ENCODE measurements at places on chromosomes 2 and 18.

GRCh38 chr2:116537811-116538210 lies 1276.7 kb upstream of the DDX18 start:
- no peak for DNase-seq

- DNase-seq = no peak
These were observed 856.4 kb upstream of the CELF4 start for GRCh38 chr18:38421872-38422615.

DNA sequence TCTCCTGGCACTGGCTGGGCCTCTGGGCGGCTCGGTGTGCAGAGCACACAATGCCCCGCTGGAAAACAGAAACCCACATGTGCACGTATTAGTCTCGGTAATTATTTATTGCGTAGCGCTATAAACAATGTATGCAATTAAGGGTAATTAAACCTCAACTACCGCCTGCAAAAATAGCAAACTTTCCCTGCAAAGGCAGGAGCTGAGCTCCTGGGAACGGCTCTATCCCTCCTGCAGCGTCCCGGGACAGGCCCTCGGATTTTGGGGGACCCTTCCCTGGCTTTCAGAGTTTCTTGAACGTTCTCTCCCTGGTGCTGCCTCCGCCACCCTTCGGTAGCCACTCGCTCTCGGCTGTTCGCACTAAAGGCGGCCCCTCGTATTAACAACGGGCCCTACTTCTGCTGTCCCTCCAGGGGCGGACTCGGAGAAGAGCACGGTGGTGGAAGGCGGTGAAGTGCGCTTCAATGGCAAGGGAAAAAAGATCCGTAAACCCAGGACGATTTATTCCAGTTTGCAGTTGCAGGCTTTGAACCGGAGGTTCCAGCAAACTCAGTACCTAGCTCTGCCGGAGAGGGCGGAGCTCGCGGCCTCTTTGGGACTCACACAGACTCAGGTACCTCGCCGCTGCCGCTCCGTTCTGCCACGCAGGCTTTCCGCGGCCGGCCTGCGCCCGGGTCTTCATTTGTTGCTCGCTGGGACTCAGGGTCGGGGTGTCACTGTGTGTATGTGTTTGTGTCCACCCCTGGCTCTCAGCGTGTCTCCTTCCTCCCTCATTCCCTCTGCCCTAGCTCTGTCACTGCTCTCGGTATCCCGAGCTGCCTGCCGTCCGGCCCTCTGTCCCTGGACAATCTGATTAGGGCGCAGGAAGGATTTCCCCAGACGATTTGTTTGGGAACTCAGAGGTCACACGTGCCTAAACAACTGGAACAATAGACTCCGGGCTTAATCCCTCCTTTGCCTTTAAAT lies 1.2 kb downstream of the DLX1 start:
- DNase-seq = no peak

GRCh38 chr2:60551240-60552077 lies 2.0 kb downstream of the BCL11A start:
- DNase-seq = no peak

GRCh38 chr18:6628187-6628586 lies 101.3 kb upstream of the ARHGAP28 start:
- DNase-seq = no peak

DNA sequence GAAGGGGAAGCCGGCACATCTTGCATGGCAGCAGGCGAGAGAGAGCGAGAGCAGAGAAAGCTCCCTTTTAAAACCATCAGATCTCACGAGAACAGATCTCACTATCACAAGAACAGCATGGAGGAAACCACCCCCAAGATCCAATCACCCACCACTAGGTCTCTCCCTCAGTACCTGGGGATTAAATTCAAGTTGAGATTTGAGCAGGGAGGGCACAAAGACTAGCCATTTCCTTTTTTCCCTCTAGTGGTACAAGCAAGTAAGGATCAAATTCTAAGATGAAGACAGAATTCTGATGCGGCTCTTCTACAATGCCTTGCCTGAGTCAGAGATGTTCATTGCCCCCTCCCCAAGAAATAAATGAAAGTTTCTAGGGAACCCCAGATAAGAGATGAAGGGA lies 45.6 kb upstream of the ANKRD44 start:
- no peak for DNase-seq

DNA sequence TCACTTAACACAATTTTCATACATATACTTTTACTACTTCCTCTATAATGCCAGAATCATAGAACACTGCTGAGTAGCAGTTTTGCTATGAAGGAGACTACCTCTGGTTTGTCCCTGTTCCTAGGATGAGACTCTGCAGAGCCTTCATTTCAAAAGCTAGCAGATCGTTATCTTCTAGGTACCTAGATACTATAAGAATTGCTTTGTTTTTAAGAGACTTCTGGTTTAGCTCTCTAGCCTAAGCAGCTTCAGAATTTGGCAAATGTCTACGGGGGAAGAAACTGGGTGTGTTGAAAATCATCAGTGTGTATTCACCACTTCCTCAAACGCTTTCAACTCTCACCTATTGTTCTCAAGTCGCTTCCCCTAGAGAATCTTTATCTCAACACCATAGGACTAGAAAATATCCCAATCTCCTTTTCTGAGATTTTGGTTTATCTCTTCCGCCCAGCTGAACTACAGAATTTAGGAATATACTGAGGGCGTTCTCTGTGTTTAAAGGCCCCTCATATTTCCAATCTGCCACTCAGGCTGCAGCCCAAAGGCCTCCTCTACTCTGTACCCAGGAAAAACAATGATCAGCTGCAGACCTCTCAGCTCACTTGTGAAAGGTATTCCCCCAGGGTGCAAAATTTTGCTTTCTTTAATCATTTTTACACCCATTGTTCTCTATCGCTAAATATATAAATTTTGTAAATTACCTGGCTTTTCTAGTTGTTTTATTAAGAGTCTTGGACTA lies 28.7 kb downstream of the SMAD2 start:
- no peak for DNase-seq

DNA sequence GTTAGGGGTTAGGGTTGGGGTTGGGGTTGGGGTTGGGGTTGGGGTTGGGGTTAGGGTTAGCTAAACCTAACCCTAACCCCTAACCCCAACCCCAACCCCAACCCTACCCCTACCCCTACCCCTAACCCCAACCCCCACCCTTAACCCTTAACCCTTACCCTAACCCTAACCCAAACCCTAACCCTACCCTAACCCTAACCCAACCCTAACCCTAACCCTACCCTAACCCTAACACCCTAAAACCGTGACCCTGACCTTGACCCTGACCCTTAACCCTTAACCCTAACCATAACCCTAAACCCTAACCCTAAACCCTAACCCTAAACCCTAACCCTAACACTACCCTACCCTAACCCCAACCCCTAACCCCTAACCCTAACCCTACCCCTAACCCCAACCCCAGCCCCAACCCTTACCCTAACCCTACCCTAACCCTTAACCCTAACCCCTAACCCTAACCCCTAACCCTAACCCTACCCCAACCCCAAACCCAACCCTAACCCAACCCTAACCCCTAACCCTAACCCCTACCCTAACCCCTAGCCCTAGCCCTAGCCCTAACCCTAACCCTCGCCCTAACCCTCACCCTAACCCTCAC lies 24.1 kb upstream of the RABL2A start:
- no peak for DNase-seq

DNA sequence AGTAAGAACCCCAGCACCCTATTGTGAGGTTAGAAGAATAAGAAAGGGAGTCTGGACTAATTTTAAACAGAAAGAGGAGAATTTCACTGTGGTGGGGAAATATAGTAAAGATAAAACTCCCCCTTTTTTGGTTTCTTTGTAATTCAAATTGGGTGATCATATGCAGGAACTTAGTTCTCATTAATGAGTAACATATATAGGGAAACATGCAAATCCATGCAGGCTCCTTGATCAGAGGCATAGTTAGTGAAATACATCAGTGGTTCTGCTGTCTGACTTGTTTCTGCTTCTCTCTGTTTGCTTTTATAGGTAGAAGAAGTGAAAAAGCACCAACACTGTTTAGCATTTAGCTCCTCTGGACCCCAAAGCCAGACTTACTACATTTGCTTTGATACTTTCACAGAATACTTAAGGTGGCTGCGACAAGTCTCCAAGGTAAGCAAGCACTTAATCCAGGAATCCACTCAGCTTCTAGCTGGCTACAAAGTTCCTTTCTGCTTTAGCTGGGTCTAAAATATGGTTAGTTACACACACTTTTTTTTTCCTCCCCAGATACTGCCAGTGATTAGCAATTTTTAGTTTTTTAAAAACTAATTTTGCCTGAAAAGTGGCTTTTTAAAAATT lies 123.2 kb downstream of the PHLPP1 start:
- no peak for DNase-seq

- DNase-seq = no peak
These were observed 262.2 kb downstream of the HDAC4 start for GRCh38 chr2:239138610-239139009.

DNA sequence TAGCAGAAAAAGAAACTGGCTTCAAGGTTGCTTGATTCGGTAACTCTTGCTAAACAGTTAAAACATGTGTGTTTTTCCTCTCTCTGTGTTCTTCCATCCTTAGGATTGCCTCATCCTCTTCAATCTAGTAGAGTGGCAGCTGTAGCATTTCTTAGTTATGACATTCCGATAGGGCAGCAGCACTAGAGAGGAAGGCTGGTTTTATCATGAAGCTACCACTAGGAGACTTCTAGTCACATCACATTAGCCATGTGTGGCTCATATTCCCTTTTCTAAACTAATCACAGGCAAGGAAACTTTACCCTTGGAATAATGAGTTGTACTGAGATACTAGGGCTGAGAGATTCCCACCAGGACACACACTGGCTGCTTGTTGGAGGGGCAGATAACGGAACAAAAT lies 187.6 kb downstream of the DOK6 start:
- no peak for DNase-seq

DNA sequence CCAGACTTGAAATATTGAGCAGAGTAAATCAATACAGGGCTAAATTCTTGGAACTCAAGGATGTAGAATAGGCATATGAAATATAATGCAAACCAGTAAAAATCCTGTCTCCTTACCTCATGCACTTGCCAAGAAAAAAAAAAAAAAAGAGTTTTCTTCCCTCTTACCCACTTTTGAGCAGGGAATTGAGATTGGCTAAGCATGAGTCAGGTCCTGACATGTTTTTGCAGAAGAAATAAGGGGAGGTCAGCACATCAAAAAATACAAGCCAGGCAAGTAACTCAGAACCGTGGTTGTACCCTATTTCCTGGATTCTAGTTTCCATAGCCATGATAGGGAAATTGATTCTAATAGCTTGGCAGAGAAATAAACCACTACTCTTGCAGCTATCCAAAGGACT lies 1526.7 kb downstream of the LRP1B start:
- no peak for DNase-seq

DNA sequence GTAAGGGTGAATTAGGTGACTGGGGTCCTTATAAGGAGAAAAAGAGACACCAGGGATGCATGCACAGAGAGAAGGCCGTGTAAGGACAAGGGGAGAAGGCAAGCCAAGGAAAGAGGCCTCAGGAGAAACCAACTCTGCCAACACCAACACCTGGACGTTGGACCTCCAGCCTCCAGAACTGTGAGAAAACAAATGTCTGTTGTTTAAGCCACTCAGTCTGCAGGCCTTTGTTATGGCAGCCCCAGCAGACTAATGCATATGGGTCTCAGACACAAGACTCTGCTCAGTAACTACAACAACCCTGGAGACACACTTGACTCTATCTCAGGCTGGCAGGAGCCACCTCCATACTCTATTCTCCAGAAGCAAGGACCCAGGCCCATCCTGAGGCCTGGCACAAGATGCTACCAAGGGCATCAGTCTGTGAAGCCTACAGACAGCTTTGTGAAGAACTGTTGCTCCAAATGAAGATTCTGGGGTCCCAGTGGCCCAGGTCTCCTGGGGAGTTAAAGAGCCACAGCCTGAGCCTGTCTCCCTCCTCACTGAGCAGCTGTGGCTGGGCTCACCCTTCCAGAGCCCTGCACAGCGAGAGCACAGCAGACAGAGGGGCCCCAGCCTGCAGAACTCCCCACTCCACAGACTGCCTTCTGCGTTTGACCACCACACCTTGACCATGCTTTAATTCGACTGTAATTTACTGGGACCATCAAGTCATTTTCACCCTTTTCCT lies 43.0 kb upstream of the SLC35G4 start:
- no peak for DNase-seq

- no peak for DNase-seq
These were observed 18.8 kb upstream of the DTNB start for GRCh38 chr2:25692143-25692542.

DNA sequence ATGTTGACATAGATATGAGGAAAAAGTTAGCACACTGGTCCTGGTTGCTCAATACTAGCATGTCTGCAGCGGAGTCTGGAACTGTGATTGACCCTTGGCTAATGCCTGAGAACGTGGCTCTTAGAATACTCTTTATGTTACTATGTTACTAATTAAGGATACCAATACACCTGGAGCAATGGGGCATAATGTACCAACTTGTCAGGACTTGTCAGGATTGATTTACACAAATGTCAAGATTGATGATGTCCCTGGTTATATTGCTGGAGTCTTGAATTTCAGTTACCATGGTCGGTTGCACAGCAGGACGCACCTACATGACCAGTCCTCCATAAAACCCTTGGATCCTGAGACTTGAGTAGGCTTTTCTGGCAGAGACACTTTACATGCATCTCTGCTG lies 810.9 kb downstream of the CPS1 start:
- DNase-seq = no peak

DNA sequence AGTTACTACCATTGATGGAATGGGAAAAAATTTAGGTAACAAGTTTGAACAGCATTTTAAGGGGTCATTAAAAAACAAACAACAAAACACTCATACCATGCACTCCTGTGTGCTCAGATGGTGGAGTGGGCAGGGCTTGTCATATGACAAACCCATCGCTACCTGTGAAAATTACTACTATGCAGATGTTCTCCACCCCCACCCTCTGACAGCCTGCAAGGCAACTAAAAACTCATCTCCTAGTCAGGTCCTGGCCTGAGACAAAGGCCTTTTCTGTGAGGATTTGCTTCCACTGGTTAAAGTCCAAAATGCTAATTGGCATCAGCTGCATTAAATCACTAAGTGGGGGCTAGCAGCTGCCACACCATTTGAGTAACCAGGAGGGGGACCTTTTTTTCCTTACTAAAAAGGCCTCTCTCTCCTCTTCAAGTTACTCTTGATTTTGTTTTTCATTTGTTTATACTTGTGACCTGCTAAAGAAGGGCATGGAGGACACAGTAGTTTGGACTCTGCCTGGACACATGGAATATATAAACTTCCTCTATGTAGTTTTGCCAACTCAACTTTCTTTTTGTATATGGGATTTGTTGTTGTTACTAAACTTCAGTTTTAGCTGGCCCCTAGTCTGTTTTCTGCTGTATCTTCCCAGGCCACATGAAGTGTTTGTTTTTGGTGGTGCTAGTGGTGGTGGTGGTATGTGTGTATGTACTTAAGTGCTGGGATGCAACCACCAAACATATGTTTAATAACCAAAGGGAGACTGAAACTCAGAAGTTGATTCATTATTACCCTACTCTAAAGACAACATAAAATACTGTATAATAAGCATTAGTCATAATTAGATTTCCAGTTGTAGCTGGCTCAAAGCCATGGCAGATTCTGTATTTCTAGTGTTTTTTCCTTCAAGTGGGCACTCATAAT lies 121.3 kb downstream of the MAP4K4 start:
- DNase-seq = no peak

GRCh38 chr2:172888714-172889669 lies 153.3 kb downstream of the RAPGEF4 start:
- DNase-seq = no peak
